Stimulated activated CD4-positive, alpha-beta T cell treated with anti-CD3 and anti-CD28 coated beads, Interleukin-12 subunit alpha, Interleukin-12 subunit beta, amount 100 ng/mL, for 48 hours (primary cell): ENCODE measurements at places on chromosomes 5 and 9.

DNA sequence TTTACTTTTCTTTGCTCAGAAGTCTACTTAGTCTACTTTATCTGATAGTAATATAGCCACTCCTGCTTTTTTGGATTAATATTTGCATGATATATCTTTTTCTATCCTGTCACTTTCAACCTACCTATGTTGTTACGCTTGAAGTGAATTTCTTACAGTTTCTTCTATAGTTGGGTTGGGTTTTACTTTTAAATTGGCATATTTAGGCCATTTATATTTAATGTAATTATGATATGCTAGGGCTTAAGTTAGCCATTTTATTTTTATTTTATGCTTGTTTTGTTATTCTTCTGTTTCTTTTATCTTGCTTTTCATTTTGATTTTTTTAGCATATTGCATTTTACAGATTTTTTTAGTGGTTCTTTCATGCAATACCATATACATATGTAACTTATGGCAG is 164.7 kb downstream of the AOPEP start:
- no peak for DNase-seq

- DNase-seq = no peak
These were observed 142.5 kb downstream of the CDH12 start for GRCh38 chr5:22710660-22711059.

- DNase-seq = no peak
These were observed 21.4 kb upstream of the TRMT10B start for GRCh38 chr9:37732086-37732741.

DNA sequence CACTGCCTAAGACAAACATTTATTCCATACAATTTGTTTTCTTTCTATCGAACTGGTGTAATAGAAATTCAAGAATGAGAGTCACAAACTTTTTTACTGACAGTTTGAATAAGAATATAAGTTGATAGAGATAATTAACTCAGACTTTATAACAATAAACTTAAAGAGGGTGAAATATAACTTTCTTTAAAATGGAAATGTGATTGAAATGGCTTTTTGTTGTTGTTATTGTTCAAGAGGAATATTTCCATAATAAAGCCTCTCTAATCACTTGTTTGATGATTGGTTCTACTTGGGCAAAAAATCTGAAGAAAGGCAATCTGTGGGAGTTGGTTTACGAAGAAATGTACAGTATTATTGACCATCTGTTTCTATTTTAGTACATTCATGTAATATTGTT is 79.3 kb downstream of the ST8SIA4 start:
- DNase-seq = no peak

DNA sequence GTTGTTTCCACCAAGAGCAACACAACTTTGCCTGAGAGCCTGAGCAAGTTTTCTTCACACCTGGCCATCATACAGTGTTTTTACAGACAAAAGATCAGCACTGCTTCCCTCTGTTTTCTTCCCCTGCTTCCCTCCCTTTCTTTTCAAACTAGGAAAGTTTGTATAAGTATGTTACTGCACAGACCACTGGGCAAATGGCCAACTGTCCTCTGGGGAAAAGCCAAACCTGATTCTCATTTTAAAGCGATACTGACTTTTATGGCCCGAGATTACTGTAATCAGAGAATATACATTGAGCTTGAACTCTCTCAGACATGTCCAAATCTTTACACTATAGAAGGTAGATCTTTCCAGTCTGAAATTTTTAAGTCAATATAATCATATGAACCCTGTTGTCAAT is 415.0 kb downstream of the NFIB start:
- no peak for DNase-seq

- no peak for DNase-seq
These were observed 8.2 kb upstream of the ZFYVE16 start for GRCh38 chr5:80399526-80400239.
